ENCODE measurements at places on chromosomes 11 and 22.

DNA sequence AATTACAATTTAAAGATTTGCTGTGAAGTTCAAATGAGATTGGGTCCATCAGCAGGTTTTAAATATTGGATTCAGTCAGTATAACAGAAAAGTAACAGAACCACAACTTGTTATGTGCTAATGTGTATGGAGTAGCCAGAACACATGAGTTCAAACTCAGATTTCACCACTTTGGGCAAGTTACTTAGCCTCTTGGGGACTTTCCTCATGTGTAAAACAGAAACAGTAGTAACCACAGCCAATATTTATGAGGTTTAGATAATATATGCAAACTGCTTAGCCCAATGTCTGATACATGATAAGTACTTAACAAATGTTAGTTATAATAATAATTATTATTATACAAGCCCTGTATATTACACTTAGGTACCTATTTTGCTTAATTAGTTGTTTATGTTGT is 21.8 kb upstream of the SLC5A12 start:
- no peak for DNase-seq

GRCh38 chr22:37716708-37717107 is 19.9 kb downstream of the TRIOBP start:
- DNase-seq: no peak

DNA sequence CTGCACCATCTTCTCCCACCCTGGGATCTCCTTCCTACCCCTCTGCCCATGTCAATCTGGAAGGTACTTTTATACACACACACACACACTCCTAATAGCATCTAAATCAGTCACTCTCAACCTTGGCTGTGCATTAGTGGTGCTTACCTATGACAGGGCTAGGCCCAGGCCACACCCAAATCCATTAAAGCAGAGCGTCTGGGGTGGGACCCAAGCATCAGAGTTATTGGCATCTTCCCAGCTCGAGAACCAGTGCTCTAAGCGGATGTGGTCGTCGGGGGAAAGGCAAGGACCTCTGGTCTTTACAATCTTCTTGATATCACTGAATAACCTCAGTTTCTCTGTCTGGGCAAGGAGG is 194.6 kb downstream of the TRIM29 start:
- DNase-seq: no peak

DNA sequence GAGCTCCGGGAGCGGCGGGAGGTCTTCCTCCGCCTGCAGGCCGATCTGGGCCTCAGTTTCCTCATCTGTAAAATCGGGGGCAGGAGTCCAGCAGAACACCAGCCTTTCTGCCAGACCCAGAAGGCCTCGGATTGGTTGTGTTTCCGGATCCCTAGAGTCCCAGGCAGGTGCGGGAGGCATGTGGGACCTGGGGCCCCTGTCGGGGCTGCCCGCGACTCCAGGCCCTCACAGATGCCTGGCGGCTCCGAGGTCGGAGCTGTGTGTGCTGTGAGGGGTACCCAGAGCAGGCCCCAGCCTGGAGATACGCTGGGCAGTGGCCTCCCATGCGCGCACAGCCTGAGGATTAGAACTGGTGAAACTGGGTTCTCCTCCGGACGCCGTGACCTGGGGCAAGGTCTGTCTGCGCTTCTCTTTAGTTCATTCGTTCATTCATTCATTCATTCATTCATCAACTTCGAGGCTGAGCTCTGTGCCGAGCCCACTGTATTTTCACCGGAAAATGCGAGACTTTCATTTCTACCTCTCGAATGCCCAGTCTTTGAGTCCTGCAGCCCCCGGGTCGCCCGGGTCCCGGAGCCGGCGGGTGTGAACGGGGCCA is 24.6 kb downstream of the FLRT1 start:
- no peak for DNase-seq

DNA sequence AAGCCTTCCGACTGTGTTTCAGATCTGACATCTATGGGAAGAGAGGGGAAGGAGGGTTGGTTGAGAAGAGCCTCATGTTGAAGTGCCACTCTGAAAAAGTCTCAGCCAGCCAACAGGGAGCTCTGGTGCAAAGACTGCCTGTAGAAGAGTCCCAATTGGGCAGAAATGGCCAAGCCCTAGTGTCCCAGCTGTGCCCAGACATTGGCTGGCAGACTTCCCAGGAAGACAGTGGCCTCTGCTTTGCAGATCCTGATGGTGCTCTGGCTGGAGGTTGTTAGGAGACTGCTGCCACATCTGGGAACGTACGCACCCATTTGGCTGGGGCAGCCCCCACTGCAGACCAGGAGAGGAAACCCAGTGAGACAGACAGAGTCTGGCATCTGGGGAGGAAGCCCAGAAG is 3.2 kb upstream of the PLA2G3 start:
- no peak for DNase-seq

DNA sequence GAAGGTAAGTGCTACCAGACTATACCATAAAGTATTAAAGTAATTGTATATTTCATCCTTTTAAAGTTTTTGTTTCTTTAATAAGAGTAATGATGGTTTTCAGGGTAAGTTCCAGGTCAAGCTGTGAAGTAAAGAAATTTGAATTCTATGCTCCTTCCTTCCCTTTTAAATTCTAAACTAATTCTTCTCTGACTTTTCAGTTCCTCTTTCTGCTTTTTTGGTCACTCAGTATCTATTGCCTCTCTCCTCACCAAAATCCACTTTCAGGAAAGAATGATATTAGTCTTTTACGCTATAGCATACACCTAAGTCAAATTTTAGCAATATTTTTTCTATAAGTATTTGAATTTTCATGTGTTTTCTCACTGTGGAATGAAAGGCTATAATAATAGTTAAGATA is 8.2 kb downstream of the MMP8 start:
- DNase-seq: no peak

All from Jurkat, Clone E6-1 (cell line).